Stimulated activated CD8-positive, alpha-beta memory T cell treated with anti-CD3 and anti-CD28 coated beads, Interleukin-15, amount 100 ng/mL, for 48 hours (primary cell): ENCODE measurements at places on chromosomes 3 and 15.

DNA sequence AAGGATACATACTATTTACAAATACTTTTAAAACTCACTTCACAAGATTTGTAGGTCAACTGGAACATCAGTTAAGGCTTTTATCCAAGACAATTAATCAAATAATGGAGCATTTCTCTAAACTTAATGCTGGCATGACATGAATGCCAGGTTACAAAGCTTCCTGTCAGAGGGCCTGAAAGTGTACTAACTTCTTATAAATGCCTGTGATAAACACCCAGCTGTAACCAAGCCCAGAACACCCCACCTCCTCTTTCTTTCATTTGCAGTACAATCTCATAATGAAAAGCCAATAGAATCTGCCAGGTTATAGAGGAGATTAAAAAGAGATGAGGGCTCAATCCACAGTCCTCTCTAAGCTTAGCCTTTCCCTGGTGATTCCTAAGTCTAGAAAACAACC, 214.4 kb downstream of the OSBPL10 start:
- DNase-seq: no peak

DNA sequence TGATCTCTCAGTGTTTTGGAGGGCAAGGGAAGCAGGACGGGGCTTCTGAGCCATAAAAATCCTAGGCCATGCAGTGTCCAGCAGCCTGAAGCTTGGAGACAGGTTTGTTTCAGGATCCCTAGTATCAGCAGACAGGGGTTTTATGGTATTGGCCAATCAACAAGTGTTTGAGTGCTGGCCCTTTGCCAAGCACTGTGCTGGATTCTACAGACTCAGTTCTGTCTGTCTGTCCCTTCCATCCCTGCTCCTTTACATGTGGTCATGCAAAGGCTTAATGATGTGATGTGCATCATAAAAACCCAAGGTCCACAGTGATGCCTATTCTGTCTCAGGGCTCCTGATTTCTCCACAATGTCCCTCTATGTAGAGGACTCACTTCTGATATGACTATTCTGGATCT, 184.1 kb downstream of the LRTM1 start:
- DNase-seq: no peak

DNA sequence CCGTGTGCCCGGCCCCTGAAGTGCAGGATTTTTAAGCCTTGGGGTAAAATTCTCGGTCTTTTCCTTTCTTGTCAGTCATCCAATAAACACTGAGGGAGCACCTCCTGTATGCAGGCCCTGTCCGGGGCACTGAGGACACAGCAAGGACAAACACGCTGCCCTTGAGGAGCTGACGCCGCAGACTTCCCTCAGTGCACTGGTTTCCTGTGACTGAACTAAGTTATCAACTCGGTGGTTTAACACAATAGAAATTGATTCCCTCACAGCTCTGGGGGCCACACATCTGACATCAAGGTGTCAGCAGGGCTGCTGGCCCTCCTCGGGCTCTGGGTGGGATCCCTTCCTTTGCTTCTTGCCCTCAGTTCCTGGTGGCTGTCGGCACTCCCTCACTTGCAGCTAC, 65.1 kb downstream of the ZNF445 start:
- no peak for DNase-seq

GRCh38 chr3:194130807-194131589, 5.0 kb upstream of the HES1 start:
- DNase-seq: no peak

GRCh38 chr15:50828610-50829206, 63.2 kb upstream of the SPPL2A start:
- DNase-seq: no peak

DNA sequence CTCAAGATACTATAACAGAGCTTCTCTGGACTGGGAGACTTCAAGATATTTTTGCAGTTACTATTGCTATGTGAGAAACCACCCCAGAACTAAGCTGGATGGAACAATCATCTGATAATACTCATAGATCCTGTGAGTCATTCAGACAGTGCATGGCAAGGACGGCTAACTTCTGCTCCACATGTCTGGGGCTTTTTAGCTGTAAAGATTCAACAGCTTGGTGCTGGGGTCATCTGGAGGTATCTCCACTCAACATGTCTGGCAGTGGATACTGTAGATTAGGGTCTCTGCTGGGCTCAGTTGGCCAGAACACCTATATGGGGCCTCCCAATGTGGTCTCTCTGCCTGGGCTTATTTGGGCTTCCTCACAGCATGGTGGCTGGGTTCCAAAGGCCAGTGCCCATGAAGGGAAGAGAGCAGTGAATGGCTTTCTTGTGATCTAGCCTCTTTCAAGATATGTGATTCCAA, 117.3 kb upstream of the SLC7A14 start:
- no peak for DNase-seq

DNA sequence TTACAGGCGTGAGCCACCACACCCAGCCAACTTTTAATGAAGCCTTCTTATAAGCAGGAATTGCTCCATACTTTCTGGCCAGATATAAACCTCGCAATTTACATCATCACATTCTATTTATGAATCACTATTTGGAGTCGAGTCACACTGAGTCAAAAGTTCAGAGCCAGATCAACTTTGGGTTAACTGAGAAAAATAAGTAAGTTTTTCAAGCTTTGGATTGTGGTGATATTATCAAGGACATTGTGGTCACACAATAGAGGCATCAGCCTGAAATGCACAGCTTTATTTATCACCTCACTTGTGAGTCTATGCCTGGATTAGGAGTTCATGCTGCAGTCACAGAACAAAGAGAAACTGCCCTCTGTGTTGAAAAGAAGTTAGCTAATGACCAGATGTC, 1163.5 kb downstream of the ROBO1 start:
- DNase-seq: no peak

DNA sequence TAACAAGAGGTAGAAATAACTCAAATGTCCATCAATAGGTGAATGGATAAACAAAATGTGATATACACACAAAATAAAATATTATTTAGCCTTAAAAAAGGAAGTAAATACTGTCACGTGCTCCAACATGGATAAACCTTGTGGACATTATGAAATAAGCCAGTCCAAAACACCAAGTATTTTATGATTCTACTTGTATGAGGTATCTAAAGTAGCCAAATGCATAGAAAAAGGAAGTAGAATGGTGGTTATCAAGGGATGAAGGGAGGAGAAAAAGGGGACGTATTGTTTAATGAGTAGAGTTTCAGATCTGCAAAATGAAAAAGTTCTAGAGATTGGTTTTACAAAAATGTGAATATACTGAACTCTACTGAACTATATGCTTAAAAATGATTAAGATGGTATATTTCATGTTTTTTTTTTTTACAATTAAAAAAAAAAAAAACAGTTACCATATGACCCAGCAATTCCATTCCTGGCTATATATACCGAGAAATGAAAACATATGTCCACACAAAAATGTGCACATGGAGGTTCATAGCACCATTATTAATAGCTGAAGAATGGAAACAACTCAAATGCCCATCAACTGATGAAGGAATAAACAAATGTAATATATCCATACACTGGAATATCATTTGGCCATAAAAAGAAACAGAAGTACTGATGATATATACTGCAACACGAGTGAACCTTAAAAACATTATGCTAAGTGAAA, 29.1 kb upstream of the MAP6D1 start:
- no peak for DNase-seq

GRCh38 chr15:38406436-38406835, 47.5 kb upstream of the FAM98B start:
- DNase-seq: no peak

DNA sequence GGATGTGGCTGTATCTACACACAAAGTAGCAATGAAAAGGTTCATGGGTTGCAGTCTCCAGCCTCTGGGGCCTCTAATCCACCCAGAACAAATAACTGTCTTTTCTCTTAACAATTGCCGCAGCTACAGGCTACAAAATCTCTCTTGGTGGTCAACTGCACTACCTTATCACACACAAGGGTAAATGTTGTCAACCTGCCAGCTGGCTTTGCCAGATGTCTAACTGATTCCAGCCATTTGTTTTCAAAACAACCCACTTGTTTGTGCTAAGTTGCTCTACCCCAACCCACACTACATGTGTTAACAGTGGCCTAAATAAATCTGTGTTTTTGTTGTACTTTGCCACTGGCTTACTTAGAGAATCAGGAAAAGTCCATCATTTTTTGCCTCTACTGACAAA, 447.3 kb downstream of the TAFA4 start:
- DNase-seq: no peak

DNA sequence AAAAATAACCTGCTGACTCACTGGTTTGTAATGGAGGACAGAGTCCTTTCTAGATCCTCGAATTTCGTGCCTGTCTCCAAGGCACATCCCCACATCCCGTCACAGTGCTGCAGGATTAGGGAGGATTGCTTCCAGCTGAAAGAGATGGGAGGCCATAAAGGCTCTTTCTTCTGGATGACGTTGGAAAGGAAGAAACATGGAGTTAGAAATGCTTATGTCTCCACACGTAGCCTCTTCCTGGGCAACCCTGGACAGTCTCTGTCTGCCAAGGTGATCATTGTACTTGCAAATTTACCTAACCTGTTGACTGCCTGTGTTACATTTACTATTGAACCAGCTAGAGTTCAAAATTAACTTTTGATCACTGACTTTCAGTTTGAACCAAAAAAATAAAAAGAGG, 27.6 kb upstream of the VILL start:
- no peak for DNase-seq

GRCh38 chr15:85718271-85718971, 76.3 kb downstream of the KLHL25 start:
- no peak for DNase-seq

DNA sequence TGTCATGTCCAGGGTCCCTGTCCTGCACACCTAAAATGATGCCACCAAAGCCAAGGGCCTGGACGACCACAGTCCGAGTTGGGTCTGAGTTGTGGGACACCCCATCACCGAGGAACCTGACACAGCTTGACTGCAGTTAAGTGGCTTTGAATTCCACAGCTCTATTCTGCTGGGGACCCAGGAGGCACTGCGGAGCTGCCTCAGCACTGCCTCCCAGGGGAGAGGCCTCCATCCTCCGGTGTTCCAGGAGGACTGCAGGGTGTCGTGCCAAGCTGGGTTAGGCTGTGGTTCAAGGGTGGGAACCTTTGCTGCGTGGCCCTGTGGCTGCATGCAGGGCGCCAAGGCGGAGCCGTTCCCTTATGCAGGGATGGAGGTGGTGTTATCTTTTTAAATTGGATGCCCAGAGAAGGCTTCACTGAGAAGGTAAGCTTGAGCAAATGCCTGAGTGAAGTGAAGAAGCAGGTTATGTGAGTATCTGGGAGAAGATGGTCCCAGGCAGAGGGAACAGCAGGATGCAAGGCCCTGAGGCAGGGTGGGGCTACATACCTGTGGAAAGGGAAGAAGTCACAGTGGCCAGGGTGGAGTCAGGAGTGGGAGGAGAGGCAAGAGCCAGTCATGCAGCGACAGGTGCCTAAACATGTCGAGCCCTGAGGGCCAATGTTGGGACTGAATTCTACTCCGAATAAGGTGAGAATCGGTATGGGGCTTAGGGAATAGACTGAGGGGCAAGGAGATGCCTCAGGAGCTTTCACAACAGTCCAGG, 144.8 kb downstream of the TPRA1 start:
- no peak for DNase-seq

DNA sequence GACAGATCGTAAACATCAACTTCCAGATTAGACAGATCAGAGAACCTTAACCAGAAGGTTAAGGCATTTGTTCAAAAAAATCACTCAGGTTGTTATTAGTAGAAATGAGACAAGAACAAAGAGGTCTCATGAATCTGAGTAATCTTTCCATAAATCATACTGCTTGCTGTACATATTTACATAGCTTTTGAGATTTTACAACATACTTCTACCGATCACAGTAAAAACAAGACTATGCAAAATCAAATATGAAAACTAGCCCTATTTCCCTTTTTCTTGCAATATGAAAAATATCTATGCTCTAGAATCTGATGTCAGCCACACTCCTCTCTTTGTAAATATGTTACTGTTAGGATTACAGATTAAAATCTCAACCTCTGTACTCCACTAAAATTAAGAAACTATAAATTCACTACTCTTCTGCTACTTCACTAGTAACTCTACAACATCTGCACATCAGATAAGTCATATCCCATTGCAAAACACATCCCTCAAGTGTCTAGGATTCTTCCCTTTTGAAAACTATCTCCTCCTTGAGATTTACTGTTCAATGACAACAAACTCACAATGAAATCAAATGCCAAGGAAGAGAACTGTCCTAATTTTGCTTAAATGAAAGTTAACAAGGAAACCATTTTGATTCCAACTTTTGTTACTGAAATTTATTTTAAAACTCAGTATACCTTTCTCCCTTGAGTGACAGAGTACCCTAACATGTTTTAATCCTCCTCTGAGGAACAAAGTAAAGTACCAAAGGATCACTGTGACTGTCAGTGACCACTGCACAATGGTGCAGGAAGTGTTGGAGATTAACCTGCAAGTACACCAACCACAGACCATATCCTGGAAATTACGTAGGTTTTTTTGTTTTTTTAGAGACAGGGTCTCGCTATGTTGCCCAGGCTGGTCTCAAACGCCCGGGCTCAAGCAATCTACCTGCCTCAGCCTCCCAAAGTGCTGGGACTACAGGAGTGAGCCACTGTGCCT, 12.8 kb downstream of the DCUN1D1 start:
- no peak for DNase-seq

GRCh38 chr3:182092662-182093262, 381.0 kb downstream of the SOX2 start:
- no peak for DNase-seq

DNA sequence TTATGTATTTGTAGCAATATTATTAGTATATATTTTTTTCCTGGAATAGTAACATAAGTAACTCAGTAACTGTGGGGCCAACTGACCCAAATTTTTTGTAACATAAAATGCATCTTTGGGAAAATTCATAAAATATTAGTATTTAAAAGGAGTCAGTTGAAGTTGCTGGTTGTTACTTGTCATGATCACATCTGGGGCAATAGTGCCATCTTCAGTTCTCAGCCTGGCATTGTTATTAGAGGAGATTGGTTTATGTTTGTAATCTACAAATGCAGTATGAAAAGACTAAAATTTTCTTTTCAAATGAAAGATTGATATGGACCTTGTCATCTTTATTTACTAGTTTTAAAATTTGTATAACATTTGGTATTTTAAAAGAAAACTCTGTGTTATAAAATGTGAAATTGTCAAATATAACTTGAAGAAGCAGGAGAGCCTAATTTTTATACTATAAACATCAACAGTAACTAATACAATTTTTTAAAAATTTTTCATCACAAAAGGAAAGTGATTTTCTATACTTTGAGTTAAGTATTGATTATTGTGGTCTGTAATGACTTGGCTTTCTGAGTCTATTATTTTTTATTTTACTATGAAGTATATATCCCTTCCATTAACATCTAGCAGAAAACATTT, 38.8 kb upstream of the MLF1 start:
- DNase-seq: no peak

GRCh38 chr3:71578054-71578751, 5.3 kb downstream of the FOXP1 start:
- DNase-seq: no peak
